PC-9 (cell line): ENCODE measurements at places on chromosomes 3 and 15.

- no peak for DNase-seq
These were observed 463.8 kb downstream of the EDEM1 start for GRCh38 chr3:5651351-5651750.

DNA sequence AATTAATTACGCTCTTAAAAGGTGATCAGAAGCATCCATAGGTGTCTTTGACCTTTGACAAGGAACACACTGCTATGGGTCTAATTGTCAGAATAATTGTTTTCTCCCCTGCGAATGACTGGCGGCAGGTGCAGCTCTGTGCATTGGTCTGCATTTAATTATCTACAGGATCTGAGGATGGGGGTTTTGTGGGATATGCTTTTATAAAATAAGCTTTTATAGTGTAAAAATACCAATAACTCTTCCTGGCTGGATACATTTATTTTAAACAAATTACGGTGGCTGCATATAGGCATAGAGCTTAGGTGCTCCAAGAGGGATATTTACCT, 201.6 kb upstream of the RGMA start:
- DNase-seq: no peak

- no peak for DNase-seq
These were observed 106.3 kb downstream of the RORA start for GRCh38 chr15:61122647-61123375.

- DNase-seq: no peak
These were observed 19.6 kb downstream of the CYP11A1 start for GRCh38 chr15:74347757-74348250.

DNA sequence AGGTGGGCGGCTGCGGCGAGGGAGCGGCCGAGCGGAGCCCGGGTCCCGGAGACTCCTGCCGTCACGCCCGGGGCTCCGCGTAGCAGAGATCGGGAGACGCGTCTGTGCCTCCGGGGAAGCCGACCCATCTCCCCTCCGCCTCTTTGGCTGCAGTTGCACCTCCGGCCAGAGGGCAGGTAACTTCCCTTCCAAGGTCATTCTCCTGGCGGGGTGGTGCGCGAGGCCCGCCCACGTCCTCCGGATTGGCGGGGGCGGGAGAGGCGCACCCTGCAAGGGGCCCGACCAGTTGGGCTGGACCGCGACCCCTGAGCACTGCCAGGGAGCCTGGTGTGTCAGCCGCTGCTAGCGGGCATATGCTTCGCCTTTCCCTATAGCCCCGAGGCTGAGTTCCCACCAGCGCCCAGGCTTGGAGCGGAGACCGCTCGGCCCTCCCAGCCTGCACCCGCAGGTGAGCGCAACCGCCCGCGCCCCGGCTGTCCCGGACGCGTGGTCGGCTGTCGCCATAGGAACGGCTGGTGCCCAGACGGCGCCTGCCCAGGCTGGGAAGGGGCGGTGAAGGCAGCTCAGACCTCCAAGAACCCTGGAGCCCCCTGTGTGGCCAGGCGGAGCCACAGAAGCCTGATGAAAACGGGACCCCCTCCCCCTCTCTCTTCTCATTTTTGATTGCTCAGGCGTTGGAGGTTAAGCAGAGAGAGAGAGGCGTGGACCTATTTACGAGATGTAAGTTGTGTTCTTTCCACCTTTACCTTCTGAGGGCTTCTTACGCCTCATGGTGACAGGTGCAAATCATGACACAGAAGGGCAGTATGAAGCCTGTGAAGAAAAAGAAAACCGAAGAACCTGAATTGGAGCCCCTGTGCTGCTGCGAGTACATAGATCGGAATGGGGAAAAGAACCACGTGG, 453 bp downstream of the ZDHHC23 start:
- peak; percentile 64 for DNase-seq

- no peak for DNase-seq
These were observed 44.3 kb downstream of the SLCO3A1 start for GRCh38 chr15:91897585-91898372.

DNA sequence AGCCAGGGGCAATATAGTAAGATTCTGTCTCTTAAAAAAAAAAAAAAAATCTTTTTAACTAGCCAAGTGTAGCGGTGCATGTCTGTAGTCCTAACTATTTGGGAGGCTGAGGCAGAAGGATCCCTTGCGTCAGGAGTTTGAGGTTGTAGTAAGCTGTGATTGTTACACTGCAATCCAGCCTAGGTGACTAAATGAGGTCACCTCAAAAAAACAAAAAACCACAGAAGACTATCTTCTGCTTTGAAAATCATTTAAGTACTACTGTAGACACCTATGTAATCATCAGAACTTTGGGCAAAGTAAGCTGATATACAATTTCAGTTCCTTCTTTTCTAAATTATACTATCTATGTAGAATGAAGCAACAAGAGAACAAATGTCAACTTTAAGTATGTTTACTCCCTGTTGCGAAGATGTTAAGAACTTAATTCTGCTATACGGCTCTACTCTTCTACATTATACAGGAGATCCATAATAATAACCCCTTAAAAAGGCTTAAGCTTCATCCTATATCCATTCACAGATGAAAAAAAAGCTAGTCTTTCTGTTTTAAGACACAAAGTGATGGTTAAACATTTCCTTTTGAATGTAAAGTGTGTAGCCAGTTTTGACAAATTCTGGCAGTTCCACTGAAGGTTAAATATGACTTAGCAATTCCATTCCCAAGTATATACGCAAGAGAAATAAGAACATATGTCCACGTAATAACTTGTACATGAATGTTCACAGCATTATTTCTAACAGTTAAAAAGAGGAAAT, 15.2 kb downstream of the DAZL start:
- no peak for DNase-seq

DNA sequence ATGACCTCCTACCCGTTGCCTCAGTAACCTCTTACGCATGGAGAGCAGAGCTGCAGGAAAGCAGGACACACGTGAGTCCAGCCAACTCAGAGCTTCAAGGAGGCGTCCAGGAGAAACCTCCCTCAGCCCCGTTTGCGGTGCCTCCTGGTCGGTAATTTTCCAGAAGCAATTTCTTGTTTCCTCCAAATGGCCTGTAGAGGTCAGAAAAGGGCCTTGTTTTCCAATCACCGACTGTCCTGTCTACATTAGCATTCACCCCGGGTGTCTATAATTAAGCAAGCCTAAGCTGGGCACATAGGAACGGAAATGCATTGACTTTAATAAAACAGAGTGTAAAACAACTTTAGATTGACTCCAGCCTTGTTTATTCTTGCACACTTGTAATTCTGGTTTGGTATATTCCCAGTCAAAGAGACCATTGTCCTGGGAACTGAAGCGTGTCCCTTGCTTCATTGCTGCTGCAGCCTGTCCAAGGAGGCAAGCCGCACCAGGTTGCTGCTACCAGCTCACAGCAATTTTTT, 836.2 kb downstream of the AGBL1 start:
- no peak for DNase-seq

DNA sequence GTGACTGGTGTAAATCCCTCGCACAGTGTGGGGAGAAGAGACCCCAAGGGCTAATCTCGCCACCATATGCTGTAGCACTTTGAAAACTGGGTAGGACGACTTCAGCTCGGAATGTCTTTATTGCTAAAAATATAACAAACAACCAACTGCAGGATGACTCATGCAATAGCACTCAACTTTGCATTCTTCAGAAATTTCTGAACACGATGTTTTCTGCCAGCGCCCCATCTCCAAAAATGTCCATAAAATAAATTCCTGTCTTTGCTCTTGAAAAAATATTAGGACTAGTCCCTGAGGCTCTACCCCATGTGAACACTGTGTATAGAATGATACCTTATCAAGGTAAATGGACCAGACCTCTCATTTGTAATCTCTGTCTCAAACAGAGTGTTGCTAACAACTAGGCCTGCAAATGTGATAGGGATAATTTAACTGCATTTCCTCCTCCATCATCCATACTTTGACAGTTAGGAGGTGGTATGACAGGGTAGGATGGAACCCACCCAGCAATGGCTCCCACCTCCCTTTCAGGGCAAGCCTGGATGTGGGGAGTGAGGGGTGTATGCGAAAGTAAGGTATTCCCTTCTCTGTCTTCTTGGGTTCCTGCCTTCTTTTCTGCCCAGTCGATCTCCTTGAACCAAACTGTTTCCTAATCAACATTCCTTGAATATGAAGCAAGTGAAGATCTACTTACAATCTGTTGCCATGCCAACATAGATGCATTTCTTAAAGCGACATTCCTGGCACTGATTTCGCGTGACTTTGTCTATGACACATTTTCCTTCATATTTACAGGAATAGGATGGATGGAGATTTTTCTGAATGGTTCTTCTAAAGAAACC, 201.1 kb downstream of the NR1D2 start:
- peak; percentile 52 for DNase-seq

- no peak for DNase-seq
These were observed 21.0 kb upstream of the CYP11A1 start for GRCh38 chr15:74388363-74388951.
